Hepatocyte (in vitro differentiated cells): ENCODE measurements at places on chromosomes 2 and 18. TPM values are rescaled to one million over a fixed set of nuclear protein-coding genes. Genes with fewer than 3 reads are reported as not detected.

GRCh38 chr18:57715671-57716070, 87.4 kb downstream of the ATP8B1 start:
- no peak for DNase-seq

- no peak for DNase-seq
Measured at GRCh38 chr2:234290671-234291070, 206.2 kb downstream of the ARL4C start.

DNA sequence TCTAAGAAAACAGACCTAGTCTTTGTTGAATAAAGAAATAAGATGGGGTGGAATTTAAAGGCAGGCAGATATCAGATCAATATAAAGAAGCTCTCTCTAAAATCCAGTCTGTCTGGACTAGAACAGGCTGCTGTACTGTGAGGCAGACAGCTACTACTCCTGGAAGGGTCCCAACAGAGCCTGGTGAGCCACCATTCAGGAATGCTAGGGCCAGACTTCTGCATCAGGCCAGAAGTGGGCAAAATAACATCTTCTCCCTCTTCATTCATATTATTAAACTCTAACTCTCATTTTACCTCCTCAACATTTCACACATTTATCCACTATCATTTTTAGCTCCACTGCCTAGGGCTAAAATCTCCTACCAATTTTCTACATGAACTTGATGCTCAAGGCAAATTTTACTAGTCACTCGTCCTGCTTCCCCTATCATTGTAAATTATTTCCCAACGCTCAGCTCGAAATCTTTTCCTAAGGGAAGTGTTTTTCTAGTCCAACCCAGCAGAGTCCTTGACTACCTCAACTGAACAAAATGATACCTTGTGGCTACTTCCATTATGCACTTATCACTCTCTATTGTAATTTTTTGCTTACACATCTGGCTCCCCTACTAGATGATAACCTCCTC, 45.2 kb upstream of the GLS start:
- peak; percentile 55 for DNase-seq

- no peak for DNase-seq
Measured at GRCh38 chr18:63981719-63982118, 11.8 kb downstream of the SERPINB8 start.

DNA sequence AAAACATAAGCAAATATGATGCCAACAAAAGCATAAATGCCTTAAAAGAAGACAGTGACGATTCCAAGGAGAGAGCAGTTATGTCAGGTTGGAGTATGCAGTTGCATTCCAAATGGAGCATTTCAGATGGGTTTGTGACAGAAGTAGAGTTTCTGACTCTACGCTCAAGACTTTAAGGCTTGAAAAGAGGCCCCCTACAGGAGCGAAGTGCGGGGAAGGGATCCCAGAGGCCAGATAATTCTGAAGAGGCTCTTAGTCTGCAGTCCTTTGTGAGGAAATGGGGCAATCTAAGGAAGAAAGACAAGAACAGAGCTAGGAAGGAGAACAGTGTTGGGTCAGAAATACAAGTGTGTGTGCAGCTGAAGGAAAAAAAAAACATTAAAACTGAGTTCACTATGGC, 95.5 kb downstream of the ZNF521 start:
- DNase-seq, result no peak

DNA sequence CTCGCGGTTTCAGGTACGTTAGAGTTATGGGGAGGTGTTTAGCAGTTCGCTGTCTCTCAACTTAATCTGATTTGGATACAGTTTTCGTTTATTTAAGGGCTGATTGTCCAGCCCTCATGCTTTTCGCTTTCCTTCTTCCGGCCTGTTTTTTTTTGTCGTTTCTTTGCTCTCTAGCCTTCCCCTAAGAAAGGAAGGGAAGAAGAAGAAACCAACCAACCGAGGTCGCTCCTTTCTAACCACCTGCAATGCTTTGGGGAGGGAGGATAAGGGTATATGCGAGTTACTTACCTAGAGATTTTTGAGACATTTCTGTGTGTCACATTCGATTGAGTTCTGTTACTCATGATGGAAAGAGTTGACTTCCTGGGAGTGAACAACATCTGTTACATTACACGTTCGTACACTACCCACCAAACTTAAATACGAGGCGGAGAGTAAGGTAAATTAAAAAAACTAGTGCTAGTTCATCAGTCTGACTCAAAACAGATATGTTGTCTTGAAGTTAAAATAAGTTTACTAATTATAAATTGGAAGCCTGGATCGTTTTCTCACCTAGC, 918 bp downstream of the EIF5B start:
- DNase-seq, result no peak

DNA sequence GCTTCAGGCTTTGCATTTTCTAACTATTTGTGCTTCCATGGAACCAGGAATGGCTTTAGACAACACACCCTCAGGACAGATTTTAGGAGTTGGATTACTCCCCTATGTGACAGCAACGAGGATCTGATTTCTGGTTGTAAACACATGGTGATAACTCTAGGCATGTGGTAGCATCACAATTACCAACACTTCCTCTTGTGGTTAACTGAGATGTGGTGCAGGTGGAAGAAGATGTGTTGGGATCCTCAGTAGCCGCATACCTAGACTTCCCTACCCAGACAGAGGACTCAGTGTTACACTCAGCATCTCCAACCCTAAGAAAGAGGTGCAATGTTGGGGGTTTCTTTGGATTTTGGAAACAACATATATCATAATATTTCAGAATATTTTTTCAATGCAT, 234.8 kb downstream of the DOK6 start:
- no peak for DNase-seq

DNA sequence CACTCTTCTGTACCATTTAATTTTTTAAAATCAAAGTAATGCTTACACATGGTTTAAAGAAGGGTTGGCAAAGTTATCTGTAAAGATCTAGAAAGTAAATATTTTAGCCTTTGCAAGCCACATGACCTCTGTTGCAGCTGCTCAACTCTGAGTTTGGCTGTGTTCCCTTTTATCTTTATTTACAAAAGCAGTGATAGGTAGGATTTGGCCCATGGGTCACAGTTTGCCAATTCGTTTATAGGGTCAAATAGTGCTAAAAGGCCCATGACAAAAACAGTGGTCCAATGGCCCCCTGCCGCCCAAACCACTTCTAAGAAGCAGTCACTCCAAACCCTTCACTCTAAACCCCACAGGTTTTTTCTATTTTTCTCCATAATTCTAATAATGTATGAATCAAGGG, 124.8 kb downstream of the PARD3B start:
- peak; percentile 22 for DNase-seq

DNA sequence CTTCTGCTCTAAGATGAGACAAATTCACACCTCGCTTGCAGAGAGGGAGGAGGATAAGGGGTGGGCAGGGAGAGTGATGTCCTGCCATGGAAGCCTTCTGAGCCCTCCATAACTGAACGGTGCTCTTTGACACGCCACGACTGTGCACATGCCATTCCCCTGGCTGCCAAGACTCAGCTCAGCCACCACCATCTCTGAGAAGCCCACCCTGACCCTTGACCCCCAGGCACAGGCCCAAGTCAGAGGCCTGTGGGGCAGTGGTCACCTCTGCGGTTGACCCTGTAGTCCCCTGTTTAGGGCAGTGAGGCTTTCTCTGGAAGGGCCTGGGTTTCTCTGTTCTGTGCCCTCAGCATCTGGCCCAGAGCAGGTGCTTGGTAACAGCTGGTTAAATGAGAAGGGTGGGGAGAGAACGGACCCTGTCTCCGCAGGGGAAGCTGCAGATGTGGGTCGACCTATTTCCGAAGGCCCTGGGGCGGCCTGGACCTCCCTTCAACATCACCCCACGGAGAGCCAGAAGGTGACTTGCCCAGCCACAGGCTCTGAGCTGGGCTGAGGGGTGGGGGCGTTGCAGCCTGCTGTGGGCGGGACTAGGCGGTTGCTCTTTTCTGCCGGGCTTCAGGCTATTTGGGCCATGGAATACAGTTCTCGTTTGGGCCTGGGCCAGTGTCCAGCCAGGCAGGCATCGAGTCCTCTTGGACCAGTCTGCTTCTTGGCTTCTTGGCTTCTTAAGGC, 215.1 kb downstream of the DYSF start:
- DNase-seq, result no peak

DNA sequence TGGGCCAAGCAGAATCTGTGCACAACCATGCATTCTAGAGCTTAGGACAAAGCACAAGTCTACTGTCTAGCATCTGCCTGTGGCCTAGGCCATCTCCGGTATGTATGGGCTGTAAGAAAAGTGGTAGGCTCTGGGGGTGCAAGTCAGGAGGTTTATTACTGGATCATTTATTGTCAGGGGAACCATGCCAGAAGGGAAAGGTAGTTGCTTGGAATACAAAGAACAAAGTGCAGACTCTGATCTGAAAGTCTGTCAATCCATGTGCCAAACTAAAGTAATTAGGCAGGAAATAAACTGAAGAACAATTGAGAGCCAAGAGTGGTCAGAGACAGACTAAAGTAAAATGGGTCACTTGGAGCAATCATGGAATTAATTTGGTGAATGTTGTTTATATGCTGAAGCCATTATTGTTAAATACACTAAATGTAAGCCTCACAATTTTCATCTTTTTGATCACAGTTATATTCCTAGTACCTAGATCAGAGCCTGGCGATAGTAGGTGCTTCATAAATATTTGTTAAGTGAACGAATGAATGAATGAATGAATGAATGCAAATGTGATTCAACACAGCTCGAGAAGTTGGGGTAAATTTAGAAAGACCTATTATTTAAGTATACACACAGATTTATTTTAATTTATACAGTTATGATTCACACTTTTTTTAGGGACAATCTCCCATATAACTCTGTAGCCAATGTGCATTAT, 260.7 kb upstream of the STON1 start:
- no peak for DNase-seq

- no peak for DNase-seq
Measured at GRCh38 chr2:161165811-161166210, 5.6 kb downstream of the TANK start.

DNA sequence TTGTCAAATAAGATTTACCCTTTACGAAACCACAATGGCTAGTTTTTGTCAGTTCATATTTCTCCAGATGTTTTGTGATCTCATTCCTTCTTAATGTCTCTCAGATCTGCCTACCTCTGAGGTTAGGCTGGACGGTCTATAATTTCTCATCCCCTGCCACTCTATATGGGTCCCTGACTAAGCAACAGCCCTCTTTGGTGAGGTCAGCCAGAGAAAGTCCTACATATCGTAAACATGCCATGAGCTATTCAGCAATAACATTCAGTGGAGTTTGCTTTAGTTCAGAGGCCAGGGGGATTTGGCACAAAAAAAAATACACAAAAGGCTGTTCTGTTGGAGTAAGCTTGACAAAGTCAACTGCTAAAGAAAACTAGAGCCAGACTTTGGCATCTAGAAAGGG, 192.1 kb upstream of the NCKAP5 start:
- DNase-seq, result no peak

- no peak for DNase-seq
Measured at GRCh38 chr2:42339191-42339912, 21.7 kb downstream of the COX7A2L start.

DNA sequence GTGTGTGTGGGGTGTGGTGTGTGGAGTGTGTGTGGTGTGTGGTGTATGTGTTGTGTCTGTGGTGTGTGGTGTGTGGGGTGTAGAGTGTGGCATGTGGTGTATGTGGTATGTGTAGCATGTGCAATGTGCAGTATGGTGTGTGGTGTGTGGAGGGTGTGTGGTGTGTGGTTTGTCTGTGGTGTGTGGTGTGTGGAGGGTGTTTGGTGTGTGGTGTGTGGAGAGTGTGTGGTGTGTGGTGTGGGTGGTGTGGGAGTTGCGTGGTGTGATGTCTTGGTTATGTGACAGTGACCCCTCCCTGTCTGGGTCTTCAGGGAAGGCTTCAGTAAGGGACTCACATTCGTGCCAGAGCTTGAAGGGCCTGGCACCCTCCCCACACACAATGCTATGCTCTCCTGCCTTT, 718.2 kb upstream of the SOX11 start:
- DNase-seq, result no peak

GRCh38 chr2:70531419-70532086, 22.1 kb downstream of the TGFA start:
- no peak for DNase-seq

GRCh38 chr18:54327818-54328217, 29.8 kb downstream of the STARD6 start:
- DNase-seq, result no peak

- no peak for DNase-seq
Measured at GRCh38 chr2:151150331-151151320, 111.0 kb downstream of the RBM43 start.

DNA sequence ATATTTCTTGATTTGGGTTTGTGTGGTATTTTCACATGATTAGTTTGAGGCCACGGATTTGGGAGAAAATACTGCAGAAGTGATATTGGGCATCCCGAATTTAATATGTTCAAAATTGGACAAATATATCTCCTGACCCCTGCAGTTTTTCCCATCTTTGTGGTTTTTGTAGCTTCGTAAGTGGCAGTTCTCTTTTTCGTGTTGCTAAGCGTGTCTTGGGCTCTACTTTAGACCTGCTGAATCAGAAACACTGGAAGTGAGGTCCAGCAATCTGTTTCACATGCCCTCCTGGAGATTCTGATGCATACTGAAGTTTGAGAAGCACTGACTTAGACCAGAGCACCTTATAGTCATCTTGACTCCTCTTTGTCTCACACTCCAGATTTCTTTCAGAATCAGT, 98.3 kb downstream of the EPB41L5 start:
- no peak for DNase-seq

DNA sequence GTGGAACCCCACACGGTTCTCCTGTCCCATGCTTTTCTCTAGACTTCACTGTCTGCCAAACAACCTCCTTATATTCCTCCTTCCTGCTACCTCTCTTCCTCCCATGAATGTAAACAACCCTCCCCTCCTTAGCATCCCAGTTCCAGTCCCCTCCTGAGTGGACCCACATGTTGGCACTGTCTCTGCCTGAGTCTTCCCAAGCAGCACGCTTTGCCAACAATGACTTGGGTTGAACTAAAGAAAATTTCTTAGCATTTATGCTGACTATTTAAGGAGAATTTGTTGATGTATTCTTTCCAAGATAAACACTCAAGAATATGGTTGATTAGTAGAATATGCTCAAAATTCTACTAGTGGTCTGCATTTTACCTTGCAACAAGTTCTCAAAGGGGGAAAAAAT, 338.0 kb downstream of the TNS1 start:
- DNase-seq, result no peak

GRCh38 chr2:138026111-138027020, 62.1 kb downstream of the HNMT start:
- DNase-seq, result no peak

- no peak for DNase-seq
Measured at GRCh38 chr2:15975676-15976075, 35.3 kb downstream of the MYCN start.

- no peak for DNase-seq
Measured at GRCh38 chr2:72794572-72794971, 31.3 kb downstream of the EXOC6B start.

GRCh38 chr2:84964406-84965191, 6.4 kb upstream of the KCMF1 start:
- no peak for DNase-seq

AQP12B gene
- total RNA-seq, result 0.04 TPM in 1 of 2 replicates, not detected in the other

FOXI3 gene
- total RNA-seq, result not detected in 2 replicates

VWA3B gene
- total RNA-seq, result not detected in 2 replicates

PDE1A gene
- total RNA-seq, result 4.7 TPM in 2 replicates

CRYGD gene
- total RNA-seq, result not detected in 2 replicates

GCG gene
- 19.8 and 21.1 TPM in 2 replicates for total RNA-seq

RND3 gene
- 133 and 135 TPM in 2 replicates for total RNA-seq

MARCO gene
- 0.10 TPM in 1 of 2 replicates, not detected in the other for total RNA-seq

SLC39A10 gene
- 69.4 and 80.2 TPM in 2 replicates for total RNA-seq

SERPINB11 gene
- not detected in 2 replicates for total RNA-seq

DSC1 gene
- total RNA-seq, result 0.30 and 0.56 TPM in 2 replicates

ACTR3 gene
- 180 and 194 TPM in 2 replicates for total RNA-seq

PLEKHH2 gene
- total RNA-seq, result 3.6 and 5.1 TPM in 2 replicates

CFC1 gene
- 12.4 and 15.1 TPM in 2 replicates for total RNA-seq
